ENCODE measurements at places on chromosomes 5 and 9.

GRCh38 chr9:130541533-130541932, 37.8 kb upstream of the FUBP3 start:
- no peak for DNase-seq

- no peak for DNase-seq
These were observed 743.9 kb downstream of the NR2F1-AS1 start for GRCh38 chr5:92836855-92837755.

DNA sequence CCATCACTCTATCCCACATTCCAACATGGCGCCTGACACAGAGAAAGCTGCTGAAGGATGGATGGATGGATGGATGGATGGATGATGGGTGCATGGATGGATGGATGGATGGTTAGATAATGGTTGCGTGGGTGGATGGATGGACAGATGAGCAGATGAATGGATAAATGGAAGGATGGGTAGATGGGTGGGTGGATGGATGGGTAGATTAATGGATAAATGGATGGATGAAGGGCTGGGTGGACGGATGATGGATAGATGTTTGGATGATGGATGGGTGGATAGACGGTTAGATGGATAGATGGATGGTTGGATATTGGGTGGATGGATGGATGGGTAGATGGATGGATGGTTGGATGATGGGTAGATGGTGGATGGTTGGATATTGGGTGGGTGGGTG, 4.5 kb downstream of the LCN12 start:
- no peak for DNase-seq

DNA sequence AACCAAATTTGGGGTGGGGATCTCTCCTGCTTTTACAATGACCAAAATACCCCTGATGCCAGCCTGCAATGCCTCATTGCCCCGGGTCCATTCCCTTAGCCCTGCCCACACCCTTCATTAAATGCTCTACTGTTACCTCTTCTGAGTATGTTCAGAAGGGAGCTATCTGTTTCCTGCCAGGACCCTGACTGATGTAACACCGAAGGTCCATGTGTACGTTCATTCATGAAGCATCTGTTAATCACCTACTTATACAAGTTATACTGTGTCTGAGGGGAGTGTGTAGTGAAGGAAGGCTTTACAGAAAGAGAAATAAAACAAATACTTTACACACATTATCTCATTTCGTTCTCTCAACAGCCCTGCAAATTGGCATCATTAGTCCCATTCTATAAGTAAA, 51.9 kb downstream of the ASTN2 start:
- DNase-seq: no peak

DNA sequence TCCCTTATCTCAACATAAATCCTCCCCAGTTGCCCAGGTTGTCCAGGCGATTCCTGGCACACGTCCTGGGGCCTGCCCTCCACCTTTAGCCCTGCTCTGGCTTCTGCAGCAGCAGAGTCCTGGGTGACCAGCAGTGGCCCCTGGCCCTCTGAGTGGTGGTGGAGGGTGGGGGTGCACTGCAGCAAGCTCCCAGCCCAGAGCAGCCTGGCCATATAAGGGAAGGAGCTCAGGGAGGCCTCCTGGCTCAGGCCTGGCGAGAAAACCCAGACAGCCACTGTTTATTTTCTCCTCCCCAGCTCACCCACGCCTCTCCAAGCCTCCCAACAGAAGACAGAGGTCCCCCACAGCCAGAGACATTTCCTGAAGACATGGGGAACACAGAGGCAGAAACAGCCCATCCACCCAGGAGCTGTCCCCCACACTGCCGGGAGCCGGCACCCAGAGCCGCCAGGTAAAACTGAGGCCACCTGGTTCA, 44.7 kb upstream of the IL17B start:
- no peak for DNase-seq

- no peak for DNase-seq
These were observed 125.9 kb downstream of the APBA1 start for GRCh38 chr9:69546265-69546664.

- DNase-seq: no peak
These were observed 88.8 kb downstream of the NR3C1 start for GRCh38 chr5:143314659-143315058.

DNA sequence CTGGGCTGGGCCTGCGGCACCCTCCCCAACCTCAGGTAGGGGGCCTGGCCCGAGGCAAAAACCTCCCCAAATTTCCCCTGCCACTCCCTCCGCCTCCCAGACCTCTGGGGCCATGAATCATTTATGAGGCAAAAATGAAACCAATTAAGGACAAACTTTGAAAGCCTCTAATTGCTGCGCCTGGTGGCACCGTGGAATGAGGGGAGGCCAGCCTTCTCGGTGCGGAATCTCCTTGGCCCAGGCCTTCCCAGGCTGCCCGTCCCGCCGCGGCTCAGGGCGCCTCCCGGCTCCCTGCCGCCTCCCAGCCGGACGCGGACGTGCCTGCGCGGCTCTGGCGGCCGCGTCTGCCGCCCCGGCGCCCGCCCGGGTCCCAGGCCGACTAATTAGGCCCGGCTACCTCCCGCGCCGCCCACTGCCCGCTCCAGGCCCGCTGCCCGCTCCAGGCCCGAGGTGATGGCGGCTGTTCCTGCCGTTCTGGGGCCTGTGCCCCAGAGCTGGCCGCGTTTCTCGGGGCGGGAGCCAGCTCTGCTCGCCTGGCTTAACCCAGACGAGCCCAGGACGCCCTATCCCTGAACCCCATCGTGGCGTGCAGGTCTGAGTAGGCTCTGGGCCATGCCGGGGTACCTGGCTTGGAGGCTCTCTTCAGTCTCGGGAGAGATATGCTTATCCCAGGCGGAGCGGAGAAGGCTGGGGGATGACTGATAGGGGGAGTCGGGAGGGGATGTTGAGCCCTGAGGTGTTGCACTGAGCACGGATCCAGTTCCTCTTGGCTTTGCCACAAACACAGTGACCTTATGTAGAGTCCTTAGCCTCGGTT, 20.1 kb downstream of the CXXC5 start:
- DNase-seq: no peak

- DNase-seq: no peak
These were observed 222.6 kb downstream of the NPR3 start for GRCh38 chr5:32933692-32934091.

GRCh38 chr5:80957031-80957761, 3.0 kb upstream of the RASGRF2 start:
- no peak for DNase-seq

- DNase-seq: no peak
These were observed 395.9 kb upstream of the CDH9 start for GRCh38 chr5:27434335-27434734.

DNA sequence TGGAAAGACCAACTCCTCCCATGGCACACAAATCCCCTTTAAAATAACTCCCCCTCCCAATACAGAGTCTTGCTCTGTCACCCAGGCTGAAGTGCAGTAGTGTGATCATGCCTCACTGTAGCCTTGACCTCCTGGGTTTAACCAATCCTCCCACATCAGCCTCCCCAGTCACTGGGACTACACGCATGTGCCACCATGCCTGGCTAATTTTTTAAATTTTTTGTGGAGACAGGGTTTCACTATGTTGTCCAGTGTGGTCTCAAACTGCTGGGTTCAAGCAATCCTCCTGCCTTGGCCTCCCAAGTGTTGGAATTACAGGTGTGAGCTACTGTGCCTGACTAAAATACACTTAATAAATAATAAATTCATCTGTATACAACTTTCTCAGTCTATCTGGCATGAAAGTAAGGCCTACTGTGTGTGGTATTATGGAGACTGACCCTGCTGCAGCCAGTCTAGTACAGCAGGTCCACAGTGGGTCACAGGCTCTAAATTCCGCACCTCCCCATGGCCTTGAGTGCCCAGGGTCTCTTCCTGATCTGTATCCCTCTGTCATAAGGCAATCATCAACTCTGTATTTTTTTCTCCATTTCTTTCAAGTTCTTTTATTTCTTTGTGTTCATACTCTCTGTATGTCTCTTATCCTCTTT, 169.4 kb downstream of the MAPKAP1 start:
- DNase-seq: no peak

GRCh38 chr9:134858051-134858841, 22.4 kb upstream of the FCN2 start:
- DNase-seq: no peak

DNA sequence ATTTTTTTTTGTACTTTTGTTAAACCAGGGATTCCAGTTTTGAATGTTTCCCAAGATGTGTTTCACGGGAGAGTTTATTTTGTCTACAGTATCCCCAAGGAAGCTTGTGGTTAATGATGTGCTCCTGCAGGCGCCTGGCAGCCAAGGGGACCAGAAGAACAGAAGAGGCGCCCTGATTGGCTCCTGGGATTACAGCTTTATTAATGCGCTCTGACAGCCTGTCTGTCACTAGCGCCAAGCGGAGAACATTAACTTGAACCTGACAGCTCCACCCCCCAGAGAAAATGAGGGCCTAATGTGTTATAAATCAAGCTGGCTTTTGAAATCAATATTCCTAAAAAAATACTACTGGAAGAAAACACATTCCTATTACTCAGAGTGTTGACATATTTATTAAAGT, 5.0 kb upstream of the FBXL7 start:
- no peak for DNase-seq

GRCh38 chr5:158086856-158087255, 227.9 kb upstream of the CLINT1 start:
- no peak for DNase-seq
